Stimulated activated CD8-positive, alpha-beta memory T cell treated with anti-CD3 and anti-CD28 coated beads, Interleukin-4, amount 100 ng/mL, for 1 hour (primary cell): ENCODE measurements at places on chromosomes 16 and 17.

DNA sequence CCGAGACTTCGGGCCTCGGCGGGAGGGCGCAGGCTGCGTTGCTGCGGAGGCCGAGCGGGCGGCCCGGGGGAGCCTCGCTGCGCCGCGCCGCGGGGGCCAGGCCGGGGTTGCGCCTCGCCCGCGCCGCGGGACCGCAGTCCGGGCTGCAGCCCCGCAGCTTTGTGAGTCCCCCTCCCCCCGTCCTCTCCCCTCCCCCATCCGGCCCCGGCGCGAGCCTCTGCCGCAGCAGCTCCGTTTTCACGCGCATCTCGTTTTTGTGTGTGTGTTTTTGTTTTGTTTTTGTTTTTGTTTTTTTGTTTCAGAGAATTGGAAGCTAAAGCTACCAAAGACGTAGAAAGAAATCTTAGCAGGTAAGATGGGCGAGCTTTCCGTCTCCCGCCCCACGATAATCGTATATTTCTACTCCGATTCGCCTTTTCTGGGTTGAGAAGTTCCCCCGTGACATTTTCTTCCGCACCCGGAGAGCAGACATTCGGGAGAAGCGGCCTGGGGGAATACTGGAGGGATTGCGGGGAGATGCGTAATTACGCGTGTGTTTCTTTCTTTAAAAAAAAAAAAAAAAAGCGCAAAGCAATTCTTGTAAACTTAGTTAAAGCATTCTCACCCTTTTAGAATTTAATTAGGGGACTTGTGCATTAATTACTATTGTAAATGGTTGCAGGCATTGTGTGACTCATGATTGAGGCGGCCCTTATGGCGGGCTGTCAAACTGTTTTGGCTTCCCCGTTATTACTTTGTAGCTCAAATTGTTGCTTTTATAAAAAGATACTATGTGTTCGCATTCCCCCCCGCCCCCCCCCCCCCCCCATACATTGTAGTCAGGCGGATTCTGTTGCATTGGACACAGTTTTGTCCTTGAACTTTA, 732 bp downstream of the TNRC6A start:
- DNase-seq: no peak

DNA sequence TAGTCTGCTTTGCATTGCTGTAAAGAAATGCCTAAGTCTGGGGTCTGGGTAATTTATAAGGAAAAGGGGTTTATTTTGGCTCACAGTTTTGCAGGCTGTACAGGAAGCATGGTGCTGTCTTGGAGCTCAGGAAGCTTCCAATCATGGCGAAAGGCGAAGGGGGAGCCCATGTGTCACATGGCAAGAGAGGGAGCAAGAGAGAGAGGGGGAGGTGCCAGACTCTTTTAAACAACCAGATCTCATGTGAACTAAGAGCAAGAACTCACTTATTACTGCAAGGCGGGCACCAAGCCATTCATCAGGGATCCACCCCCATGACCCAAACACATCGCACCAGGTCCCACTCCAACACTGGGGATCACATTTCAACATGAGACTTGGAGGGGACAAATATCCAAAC, 148.2 kb upstream of the HS3ST2 start:
- no peak for DNase-seq

GRCh38 chr17:53979991-53980390, 157.3 kb downstream of the KIF2B start:
- no peak for DNase-seq

DNA sequence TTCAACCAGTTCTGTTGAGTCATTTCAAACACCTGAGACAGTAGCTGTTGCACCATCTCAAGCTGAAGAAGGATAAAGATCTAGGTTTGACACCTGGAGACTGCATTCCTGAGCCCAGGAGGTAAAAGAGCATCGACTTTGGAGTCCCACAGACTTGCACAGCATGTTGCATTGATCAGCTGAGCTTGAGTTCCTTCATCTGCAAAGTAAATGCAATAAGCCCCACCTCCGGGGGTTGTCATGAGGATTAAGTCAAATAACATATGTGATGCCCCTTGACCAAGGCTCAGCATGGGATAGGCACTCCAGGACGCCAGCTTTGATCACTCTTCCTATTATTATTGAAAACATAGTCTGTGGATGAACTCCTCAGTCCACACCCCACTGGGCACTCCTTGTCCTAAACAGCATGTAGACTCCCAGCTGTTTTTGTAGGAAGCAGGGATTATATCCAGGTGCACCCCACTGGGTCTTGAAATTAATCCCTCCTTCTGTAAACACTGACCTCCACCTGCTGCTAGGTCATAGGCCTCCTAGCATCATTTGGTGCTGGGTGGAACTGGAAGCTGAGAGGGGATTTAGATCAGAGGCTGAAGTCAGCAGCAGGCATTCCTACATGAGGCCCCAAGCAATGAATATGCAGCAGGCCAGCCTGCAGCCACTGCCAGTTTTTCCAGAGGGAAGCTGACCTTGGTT, 259.0 kb downstream of the HS3ST4 start:
- no peak for DNase-seq

GRCh38 chr17:64780096-64781013, 118.2 kb upstream of the SMURF2 start:
- DNase-seq: peak; percentile 49

DNA sequence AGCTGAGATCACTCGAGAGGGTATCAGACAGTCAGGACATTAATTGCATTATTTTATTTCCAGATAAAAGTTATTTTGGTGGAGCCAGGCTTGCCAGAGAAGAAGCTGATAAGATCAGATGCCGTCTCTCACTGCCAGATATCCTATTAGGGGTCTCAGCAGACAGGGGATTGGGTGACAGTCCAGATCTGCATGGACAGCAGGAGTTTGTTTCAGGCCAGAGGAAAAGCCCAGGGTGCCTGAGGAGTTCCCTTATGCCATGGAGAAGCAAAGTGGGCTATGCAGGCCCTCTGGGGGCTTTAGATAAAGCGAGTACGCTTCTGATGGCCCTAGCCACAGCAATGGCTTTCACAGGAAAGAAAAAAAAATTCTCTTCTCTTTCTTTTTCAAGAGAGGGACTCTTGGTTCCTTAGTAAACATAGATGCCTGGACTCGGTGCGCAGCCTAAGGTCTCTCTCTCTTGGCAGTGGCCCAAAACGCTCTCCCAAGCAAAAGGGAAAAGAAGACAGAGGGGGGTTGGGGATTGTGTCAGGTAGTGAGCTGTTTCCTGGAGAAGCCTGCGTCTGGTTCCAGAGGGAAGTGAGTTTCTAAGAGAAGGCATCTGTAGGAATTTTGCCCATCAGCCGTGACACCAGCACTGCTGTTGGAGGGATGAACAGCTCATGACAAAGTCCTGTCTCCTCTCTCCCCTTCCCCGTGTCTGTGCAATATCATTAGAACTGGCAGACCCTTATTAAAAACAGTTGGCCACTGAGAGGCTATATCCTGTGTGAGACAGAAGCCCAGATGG, 166.3 kb upstream of the FOXF1 start:
- no peak for DNase-seq

- DNase-seq: no peak
Measured at GRCh38 chr17:79026376-79027273, 2.7 kb downstream of the C1QTNF1 start.

- DNase-seq: no peak
Measured at GRCh38 chr16:6248199-6248598, 1084.4 kb upstream of the RBFOX1 start.

DNA sequence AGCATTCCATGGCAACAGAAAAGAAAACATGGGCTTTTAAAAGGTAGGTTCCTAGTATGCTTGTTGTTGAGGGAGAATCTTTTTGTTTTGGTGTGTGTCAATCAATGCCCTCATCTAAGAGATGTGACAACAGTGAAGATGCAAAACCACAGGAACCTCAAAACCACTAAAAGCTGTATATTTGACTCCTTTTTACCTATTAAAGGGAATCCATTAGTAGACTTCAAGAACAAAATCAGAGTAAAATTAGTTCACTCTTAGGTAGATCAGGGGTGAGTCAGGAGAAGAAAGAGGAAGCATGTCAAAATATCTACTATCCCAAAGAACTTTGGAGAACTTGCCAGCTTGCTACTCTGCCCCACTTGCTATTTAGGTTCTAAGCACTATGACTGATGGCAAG, 89.1 kb downstream of the CDK5R1 start:
- DNase-seq: no peak

DNA sequence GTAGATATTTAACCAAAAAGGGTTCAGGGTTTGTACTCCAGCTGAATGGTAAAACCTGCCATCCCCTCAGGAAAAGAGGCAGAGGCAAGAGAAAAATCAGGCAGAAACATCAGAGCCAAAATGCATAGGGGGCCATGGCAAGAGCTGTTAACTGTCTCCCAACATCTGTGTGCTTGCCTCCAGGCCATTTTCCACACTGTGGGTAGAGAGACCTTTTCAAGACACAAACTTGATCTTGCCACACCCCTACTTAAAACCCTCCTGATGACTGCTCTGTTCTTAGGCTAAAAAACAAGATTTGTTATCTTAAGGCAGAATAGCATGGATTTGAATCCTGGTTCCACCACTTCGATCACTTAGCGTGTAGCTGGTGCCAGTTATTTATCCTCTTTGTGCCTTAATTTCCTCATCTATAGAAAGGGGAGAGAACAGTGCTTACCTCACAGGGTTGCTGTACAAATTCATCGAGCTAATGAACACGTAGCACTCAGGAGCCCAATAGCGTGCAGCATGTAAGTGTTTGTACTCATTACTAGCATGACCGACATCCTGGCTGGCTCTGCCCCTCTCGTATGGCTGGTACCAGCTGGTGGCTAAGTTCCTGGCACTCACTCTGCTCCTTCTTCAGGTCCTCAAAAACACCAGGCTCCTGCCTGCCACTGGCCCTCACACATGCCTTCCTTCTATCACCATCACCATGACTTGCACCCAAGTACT, 25.8 kb downstream of the STAT3 start:
- no peak for DNase-seq

GRCh38 chr16:12344577-12345343, 368.2 kb downstream of the SNX29 start:
- no peak for DNase-seq

DNA sequence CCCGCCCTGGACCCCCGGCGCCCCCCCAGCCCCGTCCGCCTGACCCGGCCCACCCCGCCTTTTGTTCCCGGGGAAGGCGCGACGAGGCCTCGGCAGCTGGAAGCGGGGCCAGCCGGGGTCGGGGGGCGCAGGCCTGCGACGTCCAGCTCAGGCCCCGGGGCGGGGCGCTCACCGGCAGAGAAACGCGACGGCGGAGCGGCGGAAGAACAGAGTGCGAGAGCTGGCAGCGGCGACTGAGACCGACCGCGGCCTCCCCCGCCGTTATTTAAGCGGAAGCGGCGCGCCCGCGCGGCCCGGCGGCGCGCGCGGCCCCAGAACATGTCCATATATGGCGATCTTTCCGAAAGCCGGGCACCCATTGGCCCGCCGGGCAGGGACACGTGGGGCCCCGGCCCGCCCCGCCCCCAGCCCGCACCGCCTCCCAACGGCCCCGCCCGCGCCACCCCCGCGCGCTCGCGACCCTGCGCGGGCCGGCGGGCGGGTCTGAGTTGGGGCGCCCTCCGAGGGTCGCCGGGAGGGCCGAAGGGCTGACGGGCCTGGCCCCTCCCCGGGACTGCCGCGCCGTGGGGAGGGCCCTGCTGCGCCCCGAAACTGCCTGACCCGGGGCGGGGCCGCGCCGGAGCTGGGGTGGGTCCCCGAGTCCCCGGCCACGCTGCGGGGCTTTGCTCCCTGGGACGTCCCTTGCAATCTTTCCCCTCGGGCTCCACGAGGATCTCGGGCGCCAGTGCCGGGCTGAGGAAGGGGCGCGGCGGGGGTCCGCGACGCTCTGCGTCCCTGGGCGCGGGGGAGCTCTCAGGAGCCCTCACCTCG, at the start of gene ACTG1:
Gene ACTG1, minus strand, starts transcription at position 238 of the 810 bp plus-strand sequence. CDS start 445 bp downstream, outside the sequence.
- peak; percentile 81 for DNase-seq

DNA sequence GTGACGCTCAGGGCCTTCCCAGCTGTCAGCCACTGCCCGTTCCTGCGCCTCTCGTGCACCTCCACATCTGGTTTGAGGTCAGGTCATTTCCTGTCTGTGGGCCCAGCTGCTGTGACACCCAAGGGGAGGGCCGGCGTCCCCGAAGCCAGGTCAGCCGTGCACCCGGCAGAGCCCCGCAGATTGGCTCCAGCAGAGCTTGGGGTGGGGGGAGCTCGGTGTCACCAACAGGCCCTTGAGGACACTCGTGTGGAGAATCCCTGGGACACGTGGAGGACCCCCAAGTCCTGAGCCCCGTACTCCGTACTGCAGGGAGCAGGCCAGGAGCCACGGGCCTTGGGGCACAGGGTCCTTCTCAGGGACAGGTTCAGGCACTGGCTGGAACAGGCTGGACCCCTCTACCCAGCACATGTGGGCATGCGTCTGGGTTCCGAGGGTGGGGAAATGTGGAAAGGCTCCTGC, 4.8 kb downstream of the SPATA2L start:
- DNase-seq: no peak

GRCh38 chr17:35051183-35051578, 12.3 kb downstream of the RFFL start:
- no peak for DNase-seq

DNA sequence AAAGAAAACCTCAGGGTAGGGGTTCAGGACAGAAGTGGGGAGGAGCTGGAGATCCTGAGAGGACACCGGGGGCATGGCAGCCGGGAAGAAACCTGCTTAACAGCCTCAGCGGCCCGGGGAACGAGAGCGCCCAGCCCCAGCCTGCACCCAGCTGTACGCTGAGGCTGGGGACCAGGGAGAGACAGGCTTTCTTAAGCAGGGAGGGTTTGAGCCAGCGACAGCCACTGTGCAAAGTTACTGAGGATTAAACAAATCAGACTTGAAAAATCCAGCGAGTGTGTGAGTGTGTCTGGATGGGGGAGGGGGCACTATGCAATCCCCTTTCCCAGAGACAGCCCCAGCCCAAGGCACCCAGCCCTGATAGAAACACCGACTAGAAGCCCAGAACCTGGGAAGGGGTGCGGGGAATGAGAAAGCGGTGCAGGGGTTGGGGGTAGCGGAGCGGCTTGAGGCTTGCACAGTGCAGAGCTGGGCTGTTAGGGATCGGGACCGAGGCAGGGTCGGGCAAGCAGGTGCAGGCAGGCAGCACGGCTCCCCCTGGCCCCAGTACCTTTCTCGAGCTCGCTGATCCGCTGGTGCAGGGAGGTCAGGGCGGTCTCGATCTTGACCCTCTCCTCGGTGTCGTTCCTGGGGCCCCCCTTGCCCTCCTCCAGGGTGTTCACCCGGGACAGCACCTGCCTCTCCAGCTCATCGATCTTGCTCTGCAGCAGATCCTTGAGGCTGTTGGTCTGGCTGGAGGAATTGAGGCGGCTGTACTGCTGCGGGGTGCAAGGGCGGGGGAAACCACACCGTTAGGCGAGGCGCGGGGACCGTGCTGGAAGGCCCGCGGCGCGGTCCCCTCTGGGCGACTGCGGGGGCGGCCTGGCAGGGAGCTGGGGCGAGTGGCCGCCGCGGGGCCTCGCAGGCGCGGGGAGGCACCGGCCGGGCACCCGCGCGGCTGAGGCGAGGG, 1.2 kb downstream of the NPTX1 start:
- no peak for DNase-seq
